ENCODE measurements at places on chromosomes 11 and 22.

DNA sequence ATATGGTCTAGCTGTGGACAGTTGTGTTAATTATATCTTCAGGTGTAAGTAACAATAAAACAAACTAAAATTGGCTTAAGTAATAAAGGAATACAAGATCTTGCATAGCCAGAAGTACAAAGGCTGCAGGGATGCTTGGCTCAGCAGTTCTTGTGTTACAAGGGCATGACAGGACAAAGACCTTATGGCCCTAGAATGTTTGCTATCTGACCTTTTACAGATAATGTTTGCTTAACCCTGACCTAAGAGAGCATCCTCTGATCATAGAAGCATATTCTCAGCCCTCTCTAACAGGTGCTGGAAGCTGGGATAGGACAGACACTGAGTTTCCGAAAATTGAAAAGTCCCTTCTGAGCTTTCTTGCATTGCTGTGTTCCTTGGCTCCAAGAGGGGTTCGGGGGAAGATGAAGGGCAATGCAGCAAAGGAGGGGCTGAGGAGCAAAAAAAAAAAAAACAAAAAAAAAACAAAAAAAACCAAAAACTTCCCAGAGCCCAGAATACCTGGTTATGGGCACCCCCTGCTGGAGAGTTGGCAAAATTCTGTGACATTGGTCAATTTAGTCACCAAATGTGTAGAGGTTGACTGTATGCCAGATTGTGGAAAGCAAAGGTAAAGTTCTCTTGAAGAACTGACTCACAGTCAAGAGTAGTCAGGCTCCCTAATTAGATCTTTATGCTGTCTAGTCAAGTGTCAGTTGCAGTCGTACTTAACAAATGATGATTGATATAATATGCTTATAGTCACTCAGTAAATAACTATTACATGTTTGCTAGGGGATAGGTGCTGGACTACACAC, 10.4 kb upstream of the HIKESHI start:
- DNase-seq = peak; percentile 57

DNA sequence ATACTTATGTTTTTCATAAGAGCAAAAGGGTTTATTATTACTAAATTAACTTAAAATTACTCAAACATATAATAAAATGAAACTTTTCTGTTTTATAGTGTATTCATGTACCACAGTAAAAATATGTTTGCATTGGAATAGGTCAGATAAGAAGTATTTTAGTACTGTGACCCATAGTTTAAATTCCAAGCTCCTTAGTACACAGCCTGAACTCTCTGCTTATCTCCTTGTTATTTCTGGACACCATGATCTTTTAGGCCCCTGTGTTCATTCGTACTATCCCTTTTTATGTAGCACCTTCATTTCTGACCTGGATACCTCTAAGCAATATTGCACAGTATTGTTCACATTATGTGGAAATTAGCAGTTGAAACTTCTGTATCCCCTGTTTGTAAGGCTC, 296.7 kb upstream of the SYN3 start:
- no peak for DNase-seq

DNA sequence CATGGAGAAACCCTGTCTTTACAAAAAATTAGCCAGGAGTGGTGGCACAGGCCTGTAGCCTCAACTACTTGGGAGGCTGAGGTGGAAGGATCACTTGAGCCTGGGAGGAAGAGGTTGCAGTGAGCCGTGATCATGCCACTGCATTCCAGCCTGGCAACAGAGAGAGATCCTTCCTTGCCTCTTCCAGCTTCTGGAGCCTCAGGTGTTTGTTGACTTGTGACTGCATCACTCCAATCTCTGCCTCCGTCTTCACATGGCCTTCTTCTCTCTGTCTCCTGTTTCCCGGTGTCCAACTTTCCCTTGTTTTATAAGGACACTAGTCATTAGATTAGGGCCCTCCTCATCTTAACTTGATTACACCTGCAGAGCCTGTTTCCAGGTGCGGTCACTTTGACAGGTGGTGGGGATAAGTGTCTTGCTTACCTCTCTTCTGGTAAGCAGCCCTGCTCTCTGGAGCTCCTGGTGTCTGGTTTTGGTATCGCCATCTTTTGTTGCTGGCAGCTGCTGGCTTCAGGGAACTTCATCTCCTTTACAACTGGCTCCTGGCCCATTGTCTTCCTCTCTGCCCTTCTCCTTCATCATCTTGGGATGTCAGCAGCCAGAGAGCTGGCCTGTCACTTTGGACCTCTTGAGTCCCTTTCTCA, 8.2 kb upstream of the USP2 start:
- no peak for DNase-seq

GRCh38 chr11:130876931-130877915, 39.1 kb downstream of the SNX19 start:
- no peak for DNase-seq

- no peak for DNase-seq
These were observed 58.2 kb downstream of the MYEOV start for GRCh38 chr11:69352166-69352565.

GRCh38 chr22:27130906-27131305, 473.5 kb downstream of the MIAT start:
- no peak for DNase-seq

GRCh38 chr11:90363739-90364138, 140.9 kb upstream of the CHORDC1 start:
- DNase-seq = no peak

DNA sequence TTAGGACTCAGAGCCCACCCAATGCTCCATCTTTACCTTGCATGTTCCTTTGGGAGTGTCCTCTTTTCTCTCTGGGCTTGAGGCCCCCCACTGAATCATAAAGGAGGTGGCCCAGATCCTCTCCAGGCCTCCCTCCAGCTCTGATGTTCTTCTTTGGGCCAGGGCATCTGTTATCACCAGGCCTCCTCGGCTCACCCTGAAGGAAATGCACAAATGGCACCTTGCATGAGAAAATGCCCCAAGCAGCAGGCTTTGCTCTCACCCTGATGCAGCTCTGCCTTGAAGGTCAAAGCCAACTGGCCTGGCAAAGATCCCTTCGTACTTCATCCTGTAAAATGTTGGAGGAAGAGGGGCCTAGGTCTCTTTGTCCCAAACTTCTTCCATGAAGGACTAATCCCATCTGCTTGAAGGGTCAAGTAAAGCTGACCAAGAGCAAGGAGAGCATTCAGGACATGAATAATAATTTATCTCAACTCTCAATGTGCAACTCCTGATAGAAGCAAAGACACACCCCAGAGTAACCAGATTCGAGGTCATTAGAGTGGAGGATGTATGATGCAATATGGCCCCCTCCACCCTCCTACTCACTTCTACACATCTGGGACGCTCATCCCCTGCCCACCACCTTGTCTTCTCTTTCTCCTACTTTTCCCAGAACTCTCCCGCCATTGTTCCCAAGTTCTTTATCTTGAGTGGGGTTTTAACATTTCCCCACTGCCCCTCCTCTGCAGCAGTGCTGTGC, 9.5 kb downstream of the APOL6 start:
- DNase-seq = no peak

GRCh38 chr22:49850959-49851802, 2.5 kb upstream of the ZBED4 start:
- no peak for DNase-seq

DNA sequence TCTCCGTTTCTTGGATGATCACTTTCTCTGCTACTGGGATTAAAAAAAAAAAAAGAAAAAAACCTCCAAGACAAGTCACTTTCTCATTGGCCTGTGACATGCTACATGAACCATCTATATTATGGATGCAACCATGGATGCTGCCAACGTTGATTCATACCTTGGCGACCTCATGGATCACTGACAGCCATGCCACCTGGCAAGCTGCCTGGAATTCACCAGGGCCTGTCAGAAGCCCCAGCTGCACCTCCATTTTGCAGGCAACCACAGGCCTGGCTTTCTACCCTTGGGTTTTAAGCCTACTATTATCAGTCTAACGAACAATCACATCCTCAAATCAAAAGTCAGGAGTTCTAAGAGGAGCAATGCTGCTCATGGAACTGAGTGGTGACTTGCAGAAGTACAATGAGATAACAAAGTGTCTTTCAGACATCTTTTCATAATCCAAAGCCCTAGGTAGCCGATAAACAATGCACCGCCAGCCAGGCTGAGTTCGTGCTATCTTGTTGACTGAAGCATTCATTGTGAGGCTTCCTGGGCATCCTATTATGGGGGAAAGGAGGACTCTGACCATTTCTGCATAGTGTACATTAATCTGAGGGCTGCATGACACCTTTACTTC, 48.0 kb upstream of the CADM1 start:
- DNase-seq = no peak

- DNase-seq = no peak
These were observed 8.2 kb downstream of the STX5 start for GRCh38 chr11:62823677-62824076.

DNA sequence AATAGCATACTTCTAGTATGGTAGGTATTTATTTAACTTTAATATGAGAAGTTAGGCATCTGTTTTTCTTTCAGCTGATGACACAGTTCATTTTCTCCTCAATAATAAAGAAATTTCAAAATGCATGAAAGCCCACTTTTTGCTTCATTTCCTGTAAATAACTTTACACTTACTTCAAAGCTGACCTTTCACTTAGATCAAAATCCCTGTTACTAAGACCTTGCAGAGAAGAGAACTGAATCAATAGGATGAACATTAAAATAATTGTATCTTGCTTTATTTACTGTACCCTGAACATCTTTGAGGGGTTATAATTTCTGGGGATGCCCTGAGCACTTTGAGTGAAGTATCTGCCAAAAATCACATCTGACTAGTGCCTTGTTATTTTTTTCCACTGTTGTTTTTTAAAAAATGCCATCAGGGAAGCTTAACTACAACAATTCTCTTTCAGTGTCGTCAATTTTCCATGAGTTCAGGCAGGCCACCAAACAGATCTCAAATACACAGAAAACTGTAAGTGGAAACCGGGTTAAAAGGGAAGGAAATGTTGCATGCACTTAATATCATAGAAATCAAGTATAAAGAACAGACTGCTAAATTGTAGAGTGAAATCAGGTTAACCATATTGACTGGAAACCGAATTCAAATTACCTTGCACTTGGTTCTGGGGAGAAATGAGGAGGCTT, 206.2 kb downstream of the MAML2 start:
- no peak for DNase-seq

DNA sequence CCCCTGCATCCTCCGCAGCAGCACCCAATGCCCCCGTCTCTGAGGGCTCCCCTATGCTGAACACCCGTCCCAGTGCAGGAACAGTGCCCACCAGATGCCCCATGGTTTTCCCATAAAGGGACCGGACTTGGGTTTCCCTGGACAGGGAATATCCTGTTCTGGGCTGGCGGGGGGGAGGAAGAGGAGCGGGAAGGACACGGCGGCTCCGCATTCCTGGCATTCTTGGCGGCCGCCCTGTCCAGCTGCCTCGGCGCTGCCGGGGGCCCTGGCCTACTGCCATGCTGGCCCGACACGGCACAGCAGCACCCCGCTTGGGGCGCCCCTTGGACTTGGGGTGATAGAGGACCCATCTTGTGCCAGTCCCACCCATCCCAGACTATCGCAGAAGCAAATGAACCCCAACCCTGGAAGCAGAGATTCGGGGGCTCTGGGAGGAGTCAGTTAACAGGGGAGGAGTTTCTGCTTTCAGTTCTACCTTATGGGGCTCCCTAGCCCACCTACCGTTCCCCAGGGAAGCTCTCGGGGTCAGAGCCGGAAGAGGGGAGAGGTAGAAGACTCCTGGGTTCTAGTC, 23.7 kb upstream of the CBX7 start:
- DNase-seq = no peak

DNA sequence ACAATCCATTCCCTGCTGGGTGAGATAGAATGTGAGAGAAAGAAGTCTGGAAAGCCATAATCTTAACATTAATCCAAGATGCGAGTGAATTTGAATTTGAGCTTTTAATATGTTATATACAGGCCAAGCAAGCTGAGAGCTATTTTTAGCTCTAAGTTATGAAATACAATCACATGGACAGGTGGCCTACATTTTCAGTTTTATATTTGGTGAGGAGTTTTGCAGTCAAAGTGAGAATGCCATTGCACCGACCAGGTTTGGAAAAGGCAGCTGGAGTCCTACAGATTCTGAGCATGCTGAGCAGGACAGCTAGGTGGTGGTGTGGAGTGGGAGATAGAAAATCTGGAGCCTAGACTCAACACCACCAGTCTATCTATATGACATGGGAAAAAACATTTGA, 12.0 kb downstream of the OR5B21 start:
- no peak for DNase-seq

GRCh38 chr11:69213964-69214363, 58.2 kb downstream of the SMIM38 start:
- DNase-seq = no peak

DNA sequence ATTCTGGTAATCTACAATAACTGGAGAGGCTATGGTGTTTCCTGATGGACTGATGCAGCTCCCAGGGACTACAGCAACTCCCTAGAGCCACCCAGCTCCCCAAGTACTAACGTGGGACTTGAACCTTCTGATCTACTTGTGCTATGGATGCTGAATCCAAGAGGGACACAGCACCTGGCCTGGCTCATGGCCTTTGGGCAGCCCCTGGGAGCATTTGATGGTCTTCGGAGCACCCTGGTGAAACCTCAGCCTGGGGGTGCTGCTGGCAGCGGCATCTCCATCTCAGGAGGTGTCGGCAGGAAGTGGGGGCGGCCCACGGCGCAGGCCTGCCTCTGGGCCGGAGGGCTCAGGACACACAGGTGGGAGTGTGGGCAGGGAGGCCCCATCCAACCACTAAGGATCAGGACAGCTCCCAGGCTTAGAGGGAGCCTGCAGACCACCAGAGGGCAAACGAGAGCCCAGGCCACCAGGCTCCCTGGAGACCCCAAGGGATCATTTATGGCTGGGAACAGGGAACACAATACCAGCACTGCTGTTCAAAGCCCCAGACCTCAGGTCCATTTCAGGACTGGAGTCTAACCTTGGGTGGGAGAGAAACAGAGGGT, 8.7 kb downstream of the EHD1 start:
- no peak for DNase-seq

DNA sequence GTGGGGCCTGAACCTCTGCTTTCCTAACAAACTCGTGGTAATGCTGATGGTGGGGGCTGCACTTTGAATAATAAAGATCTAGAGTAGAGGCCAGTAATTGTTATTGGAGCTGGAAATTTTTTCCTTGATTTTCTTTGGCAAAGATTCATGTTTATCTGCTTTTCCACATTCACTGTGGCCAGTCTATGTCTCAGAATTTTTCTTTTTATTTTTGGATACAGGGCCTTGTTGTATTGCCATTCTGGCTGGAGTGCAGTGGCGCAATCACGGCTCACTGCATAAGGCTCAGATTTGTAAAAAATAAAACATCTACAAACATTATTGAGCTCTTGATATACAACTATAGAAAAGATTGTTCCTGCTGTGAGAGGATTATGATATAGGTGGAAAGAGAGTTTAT, 1.6 kb downstream of the TMEM135 start:
- no peak for DNase-seq

DNA sequence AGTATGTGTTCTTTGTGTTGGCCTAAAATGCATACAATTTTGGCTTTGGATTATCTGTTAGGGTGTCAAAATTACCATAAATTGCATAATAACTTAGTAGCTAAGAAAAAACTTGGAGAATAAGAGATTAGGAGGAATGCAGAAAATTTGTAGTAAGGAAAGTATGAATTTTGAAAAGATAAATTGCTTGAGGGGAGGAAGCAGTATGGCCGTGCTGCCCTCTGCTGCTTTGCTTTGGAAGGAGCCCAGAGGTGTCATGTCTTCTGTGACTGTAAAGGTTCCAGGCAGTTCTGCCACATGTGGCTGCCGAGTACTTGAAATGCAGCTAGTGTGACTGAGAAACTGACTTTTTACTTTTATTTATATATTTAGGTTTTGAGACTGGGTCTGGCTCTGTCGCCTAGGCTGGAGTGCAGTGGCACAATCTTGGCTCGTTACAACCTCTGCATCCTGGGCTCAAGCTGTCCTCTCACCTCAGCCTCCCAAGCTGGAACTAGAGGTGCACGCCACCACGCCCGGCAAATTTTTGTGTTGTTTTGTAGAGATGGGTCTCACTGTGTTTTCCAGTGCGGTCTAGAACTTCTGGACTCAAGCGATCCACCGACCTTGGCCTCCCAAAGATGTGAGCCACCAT, 1.8 kb downstream of the ADSL start:
- DNase-seq = peak; percentile 70

Measured in suppressor macrophage (primary cell).